ENCODE measurements at places on chromosomes 4 and X.

DNA sequence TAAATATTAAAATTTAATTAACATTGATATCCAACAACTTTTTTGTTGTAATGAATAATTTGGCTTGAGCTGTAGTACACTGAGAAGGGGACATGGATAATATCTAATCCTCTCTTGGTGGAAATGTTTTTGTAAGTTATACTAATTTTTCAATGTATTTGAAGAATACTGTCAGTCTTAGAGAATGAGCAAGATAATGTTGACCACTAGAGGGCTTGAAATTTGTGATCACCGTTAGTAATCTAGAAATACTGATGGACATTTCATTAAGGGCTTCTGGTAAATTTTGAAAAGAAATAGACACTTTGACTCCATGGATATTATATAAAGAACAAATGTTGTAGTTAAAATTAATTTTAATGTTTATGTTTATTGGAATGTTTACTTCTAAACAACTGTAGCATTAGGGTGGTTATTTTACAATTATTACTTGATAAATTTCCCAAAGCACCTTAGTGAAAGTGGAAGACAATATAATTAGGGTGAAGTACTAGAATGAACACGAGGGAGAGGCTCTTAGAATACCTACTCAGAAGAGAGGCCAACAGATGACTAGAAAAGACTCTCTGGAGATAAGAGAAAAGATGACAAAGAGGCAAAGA is 20.0 kb upstream of the CAMK2D start:
- DNase-seq: no peak

DNA sequence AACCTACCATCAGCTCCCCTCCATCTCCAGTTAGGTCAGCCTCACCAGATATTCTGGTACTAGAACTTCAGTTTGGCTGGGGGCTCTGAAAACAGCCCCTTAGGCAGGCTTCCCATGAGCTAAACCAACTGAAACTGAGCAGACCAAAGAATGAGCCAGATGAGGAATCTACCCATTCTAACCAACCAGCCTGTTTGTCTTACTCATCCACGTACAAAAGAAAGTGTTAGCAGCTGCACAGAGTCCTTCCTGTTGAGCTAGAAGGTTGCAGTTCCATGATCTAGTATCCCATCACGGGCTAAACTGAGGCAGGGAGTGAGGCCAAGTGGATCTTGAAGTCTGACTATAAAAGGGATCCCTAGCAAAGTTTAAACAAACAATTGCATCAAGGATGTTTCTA is 17.5 kb downstream of the MAGEA9B start:
- DNase-seq: no peak

GRCh38 chr4:78356251-78356786 is 195.3 kb upstream of the ANXA3 start:
- DNase-seq: no peak

DNA sequence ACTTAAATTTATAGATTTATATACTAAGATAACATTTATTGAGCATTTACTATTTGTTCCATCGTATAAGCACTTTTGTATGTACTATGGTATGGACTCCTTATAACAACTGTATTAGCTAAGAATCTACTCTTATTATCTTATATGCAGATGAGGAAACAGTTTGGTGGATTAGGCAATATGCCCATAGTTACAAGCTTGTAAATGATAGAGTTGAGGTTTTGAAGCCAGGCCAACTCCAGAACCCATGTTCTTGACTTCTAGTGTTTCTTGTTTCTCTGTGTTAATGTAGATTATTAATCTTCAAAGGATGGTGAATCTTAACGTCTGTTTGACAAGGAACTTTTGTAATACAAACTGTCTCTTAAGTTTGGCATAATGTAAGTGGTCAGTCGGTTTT is 71.3 kb downstream of the STIM2 start:
- no peak for DNase-seq

DNA sequence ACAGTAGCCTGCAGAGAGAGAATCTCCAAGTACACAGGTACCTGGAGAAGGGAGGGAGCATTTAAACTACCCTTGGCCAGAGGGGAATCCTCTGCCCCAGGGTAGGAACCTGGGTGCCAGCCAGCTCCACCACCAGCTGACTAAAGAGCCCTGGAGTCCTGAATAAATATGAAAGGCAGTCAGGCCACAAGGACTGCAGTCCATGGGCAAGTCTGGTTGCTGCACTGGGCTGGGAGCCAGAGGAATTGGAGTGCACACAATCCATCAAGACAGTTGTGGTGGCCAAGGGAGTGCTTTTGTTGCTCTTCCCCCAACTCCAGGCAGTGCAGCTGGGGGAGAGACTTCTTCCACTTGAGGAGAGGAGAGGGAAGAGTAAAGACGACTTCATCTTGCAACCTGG is 172.5 kb downstream of the HNRNPD start:
- DNase-seq: no peak

- DNase-seq: no peak
Measured at GRCh38 chr4:186192066-186192612, 772 bp downstream of the CYP4V2 start.

DNA sequence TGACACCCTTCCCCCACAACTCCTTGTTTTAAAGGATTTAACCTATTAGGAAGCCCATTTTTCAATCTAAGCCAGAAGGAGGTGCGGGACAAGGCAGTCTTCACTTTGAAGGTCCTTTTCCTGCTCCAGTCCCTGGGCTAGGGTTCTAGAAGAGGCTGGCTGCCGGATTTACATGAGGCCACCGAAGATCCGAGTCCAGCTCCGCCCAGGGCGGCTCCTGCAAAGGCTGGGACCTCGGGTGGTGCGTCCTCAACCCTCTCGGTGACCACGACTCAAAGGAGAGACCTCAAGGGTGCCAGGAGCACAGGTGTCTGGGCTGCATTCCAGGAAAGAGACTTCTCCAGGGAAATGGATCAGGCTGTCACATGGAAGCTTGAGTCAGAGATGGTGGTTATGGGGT is 471.6 kb downstream of the PCDH19 start:
- DNase-seq: no peak

- no peak for DNase-seq
Measured at GRCh38 chr4:182384631-182385091, 141.5 kb downstream of the TENM3 start.

DNA sequence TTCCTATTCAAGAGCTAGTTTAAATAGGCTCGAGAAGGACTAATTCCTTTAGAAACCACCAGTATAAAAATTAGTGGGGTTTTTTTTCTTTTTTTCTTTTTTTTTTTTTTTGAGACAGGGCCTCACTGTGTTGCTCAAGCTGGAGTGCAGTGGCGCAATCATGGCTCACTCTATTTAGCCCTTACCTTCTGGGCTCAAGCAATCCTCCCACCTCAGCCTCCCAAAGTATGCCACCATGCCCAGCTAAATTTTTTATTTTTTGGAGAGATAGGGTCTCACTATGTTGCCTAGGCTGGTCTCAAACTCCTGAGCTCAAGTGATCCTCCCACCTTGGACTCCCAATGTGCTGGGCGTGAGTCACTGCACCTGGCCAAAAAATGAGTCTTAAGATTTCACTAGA is 52.8 kb downstream of the APOO start:
- DNase-seq: no peak

DNA sequence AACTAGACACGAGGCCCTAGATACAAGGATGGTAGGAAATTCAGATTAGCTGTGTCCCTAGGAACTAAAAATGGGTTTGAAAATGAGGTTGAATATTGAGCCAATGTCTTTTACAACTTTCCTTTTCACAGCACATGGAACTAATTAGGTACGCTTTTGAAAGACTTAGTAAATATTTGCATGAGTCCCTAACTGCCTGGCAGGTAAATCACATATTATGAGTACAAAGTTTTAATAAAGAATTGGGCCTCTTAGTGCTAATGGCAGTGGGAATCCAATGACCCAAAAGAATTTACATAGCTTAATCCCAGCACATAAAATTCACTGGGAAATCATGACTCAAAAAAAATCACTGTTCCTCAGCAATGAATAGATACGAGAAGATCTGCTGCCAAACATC is 16.8 kb downstream of the MUC7 start:
- DNase-seq: no peak

- DNase-seq: no peak
Measured at GRCh38 chr4:68299492-68300457, 50.1 kb downstream of the YTHDC1 start.

All from CD4-positive, alpha-beta T cell treated with Interleukin-15 for 1 hour (primary cell).